ENCODE measurements at places on chromosomes 2 and 18.

GRCh38 chr2:236973343-236973980 is 112.2 kb upstream of the COPS8 start:
- DNase-seq: no peak

GRCh38 chr2:12918138-12918834 is 201.6 kb downstream of the TRIB2 start:
- no peak for DNase-seq

DNA sequence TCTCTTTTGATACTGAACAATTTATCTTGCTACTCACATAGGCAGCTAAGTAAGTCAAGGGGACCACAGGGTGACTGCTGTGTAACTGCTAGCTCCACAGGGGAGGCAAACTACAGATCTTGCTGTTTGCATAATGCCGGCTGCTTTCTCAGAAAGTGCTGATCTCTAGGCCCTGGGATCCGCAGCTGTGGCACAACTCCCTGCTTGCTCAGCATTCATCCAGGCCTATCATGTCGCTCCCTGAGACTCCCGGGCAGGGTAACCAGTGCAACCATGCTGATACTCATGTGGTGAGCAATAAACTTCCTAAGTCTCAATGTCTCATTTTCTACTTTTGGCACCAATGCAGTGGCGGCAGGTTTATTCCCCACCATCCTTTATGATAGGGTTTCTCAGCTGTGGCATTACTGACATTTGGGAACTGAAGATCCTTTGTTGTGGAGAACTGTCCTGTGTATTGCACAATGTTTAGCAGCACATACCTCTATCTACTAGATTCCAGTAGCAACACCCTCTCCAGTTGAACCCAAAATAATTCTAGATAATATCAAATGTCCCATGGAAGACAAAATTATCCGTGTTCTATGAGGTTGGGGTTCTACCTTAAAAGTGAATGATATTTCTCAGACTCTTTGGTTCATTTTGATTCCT is 1101.3 kb downstream of the LRP1B start:
- DNase-seq: no peak

DNA sequence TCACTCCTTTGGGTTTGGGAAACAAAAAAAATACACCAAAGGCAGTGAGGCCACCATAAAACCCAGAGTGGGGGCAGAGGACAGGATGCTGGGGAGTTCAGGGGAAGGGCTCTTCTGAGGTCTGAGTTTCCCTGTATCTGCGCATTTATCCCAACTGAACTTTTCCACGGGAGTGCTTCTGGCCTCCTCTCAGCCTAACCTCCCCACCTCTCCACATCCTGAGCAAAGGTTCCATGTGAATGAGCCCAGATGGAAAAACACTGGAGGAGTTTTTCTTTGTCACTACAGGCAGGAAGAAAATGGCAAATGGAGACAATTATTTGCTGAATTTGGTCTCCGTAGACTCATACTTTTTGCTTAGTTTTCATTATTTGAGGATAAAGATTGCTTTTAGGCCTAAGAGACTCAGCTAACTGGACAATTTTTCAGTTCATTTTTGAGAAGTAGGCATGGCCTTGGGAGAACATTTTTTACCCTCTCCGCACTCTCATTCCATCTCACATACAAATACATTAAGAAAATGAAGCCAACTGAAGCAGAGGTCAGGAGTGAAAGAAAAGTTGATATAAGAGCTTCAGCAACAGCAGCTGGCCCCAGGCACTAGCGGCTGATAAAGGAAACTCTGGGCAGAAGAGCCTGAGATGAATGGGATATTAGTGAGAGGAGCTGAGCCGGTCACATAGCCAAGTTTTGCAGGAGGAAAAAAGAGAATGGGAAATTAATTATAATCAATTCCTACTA is 82.6 kb upstream of the CYP1B1 start:
- no peak for DNase-seq

GRCh38 chr2:66441581-66442320 is 6.8 kb downstream of the MEIS1 start:
- no peak for DNase-seq
